ENCODE measurements at places on chromosomes 2 and 18.

- H3K27ac ChIP-seq = peak overlapping the region; percentile 90
- no peak for ATAC-seq
- peaks cover 57% of the 10 kb centered on the region for H3K36me3 ChIP-seq
- H3K27me3 ChIP-seq = no peaks in the 10 kb centered on the region
These were observed 35.9 kb upstream of the HTR2B start for GRCh38 chr2:231160701-231161100.

GRCh38 chr2:236554629-236555282, 14.9 kb upstream of the ACKR3 start:
- no peak overlapping the region for H3K4me3 ChIP-seq
- peaks cover 7% of the 10 kb centered on the region for H3K36me3 ChIP-seq
- H3K27ac ChIP-seq = no peak overlapping the region
- H3K4me1 ChIP-seq = peaks cover 66% of the 10 kb centered on the region
- H3K27me3 ChIP-seq = no peaks in the 10 kb centered on the region

GRCh38 chr2:237486819-237487448, at the start of gene MLPH:
MLPH (plus strand) TSS chr2:237487251; CDS start chr2:237493427, 6,176 bp downstream.
- no peaks in the 10 kb centered on the region for H3K36me3 ChIP-seq
- no peak for ATAC-seq
- H3K27me3 ChIP-seq = peaks cover 73% of the 10 kb centered on the region
- H3K4me3 ChIP-seq = no peak within 1 kb of the TSS
- no peaks in the 10 kb centered on the region for H3K4me1 ChIP-seq

DNA sequence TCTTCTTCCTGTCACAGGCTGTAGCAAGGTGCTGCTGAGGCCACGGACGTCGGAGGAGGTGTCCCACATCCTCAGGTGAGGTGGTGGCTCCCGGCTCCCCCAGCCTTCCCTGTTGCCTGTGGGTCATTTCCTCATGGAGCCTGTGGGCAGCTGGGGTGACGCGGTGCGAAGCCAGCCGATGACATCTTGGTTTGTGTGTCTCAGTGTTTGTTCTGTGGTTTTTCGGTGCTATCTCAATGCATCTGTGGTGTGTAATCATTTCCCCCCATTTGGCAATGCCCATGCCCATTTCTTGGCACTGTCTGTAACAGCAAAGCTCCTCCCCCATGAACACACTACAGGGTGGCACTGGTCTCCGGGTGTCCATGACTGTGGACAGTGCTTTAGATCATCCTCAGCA, 6.6 kb downstream of the D2HGDH start:
- H3K4me1 ChIP-seq = peaks cover 34% of the 10 kb centered on the region
- no peak overlapping the region for H3K4me3 ChIP-seq
- no peaks in the 10 kb centered on the region for H3K27me3 ChIP-seq
- no peak for ATAC-seq
- H3K36me3 ChIP-seq = peaks cover 48% of the 10 kb centered on the region

- no peak overlapping the region for H3K4me3 ChIP-seq
- H3K27me3 ChIP-seq = peaks cover 16% of the 10 kb centered on the region
- no peaks in the 10 kb centered on the region for H3K4me1 ChIP-seq
- H3K36me3 ChIP-seq = no peaks in the 10 kb centered on the region
These were observed 591.0 kb downstream of the EPHA4 start for GRCh38 chr2:220980966-220981675.

DNA sequence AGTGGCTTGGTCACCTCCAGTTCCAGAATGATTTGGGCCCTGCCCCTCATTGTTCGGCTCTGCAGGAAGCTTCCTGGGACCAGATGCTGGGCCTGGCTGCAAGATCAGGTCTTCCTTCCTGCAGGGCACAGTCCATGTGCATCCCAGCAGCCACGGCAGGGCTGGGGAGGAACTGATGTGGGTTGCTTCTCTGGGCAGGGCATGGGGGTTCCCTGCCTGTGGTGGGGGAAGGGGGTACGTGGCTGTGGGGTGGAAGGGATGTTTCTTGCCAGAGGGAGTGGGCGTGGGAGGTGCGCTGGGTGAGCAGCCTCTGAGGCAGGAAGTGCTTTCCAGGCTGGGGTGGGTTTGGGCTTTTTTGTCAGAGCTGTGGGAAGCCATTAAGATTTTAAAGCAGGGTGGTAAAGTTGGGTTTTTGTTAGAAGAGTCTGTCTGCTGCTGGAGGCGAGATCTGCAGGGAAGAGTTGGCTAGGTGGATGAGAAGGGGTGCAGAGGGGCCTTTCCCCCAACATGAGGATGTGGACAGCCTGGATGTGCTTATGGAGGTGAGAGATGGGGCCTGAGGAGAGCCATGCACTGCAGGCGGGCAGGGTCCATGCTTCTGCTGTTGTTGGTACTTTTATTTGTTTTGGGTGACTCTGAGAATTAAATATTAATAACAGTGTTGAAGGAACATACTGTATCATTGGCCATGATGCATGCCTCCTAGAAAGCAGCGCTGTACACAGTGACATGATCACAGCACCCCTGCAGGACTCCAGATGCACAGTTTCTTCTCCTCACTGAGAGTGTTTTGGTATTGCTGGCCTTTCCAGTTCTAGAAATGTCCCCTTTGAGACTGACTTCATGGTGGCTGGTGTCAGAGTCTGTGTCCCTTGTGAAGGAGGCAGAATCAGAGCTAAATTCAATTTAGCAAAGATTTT, 45.3 kb downstream of the DGKD start:
- H3K27ac ChIP-seq = peak overlapping the region; percentile 79
- ATAC-seq = peak; percentile 39
- no peak overlapping the region for H3K4me3 ChIP-seq
- H3K4me1 ChIP-seq = peaks cover 36% of the 10 kb centered on the region
- H3K36me3 ChIP-seq = peaks cover 57% of the 10 kb centered on the region

GRCh38 chr2:150415022-150415421, 72.4 kb downstream of the RND3 start:
- H3K27ac ChIP-seq = no peak overlapping the region
- no peaks in the 10 kb centered on the region for H3K36me3 ChIP-seq
- H3K4me3 ChIP-seq = no peak overlapping the region
- ATAC-seq = no peak
- no peaks in the 10 kb centered on the region for H3K27me3 ChIP-seq
- no peaks in the 10 kb centered on the region for H3K4me1 ChIP-seq

- H3K36me3 ChIP-seq = peaks cover 37% of the 10 kb centered on the region
- no peaks in the 10 kb centered on the region for H3K27me3 ChIP-seq
- H3K4me3 ChIP-seq = no peak overlapping the region
These were observed 17.0 kb downstream of the SP3 start for GRCh38 chr2:173948198-173948597.

DNA sequence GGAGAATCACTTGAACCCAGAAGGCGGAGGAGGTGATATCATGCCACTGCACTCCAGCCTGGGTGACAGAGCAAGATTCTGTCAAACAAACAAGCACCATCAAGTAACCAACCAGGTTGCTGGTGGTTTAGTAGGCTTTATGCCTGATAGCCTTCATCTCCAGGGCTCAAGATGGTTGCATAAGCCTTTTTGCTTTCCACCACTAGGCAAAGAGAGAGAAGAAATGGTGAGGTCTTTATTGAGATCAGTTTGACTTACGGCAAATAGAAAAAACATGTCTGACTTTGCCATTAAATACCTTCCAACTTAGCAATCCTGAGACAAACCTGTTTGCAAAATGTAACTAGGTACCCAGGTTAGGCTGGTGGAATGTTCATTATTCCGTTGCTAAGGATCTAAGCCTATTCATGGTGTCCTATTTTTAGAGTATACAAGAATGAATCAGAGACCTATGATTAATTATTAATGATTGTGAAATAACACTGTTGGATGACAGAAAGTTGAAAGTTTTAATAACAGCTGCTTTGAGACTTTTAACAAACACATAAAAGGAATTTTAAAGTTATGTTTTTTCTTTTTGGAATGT, 53.5 kb upstream of the SLC38A11 start:
- no peaks in the 10 kb centered on the region for H3K36me3 ChIP-seq
- peaks cover 21% of the 10 kb centered on the region for H3K27me3 ChIP-seq
- no peak for ATAC-seq

GRCh38 chr2:25714740-25715139, 41.4 kb upstream of the DTNB start:
- peaks cover 19% of the 10 kb centered on the region for H3K4me1 ChIP-seq
- H3K4me3 ChIP-seq = no peak overlapping the region

GRCh38 chr2:46977280-46977665, 61.7 kb upstream of the MCFD2 start:
- H3K36me3 ChIP-seq = peaks cover 77% of the 10 kb centered on the region
- peaks cover 76% of the 10 kb centered on the region for H3K4me1 ChIP-seq
- H3K4me3 ChIP-seq = no peak overlapping the region
- ATAC-seq = no peak

- no peak overlapping the region for H3K4me3 ChIP-seq
- H3K27ac ChIP-seq = no peak overlapping the region
- H3K27me3 ChIP-seq = peaks cover 36% of the 10 kb centered on the region
- no peaks in the 10 kb centered on the region for H3K4me1 ChIP-seq
- no peak for ATAC-seq
- H3K36me3 ChIP-seq = no peaks in the 10 kb centered on the region
These were observed 82.5 kb downstream of the SEPTIN10 start for GRCh38 chr2:109531221-109531620.

DNA sequence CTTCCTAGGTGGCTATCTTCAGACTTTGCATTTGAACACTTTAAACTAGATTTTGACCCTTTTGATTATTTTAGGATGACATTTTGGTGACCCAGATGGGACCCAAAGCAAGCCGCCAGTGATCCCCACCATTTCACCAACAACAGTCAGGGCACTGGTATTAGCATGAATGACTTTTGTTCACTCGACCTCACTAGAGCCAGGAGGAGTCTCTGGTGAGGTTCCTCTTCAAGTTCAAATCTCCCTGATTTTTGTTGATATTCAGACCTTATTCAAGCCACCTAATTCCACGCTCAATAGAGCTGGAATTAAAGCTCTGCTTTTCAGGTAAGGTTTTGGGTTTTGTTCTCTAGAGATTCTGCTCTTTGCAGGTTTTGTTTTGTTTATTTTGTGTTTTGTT, 202.3 kb downstream of the MREG start:
- peak overlapping the region; percentile 50 for H3K4me3 ChIP-seq
- no peaks in the 10 kb centered on the region for H3K36me3 ChIP-seq
- H3K27me3 ChIP-seq = peaks cover under 1% of the 10 kb centered on the region
- peak; percentile 50 for ATAC-seq
- H3K4me1 ChIP-seq = peaks cover 32% of the 10 kb centered on the region
- peak overlapping the region; percentile 56 for H3K27ac ChIP-seq

- peak overlapping the region; percentile 13 for H3K27ac ChIP-seq
- H3K36me3 ChIP-seq = no peaks in the 10 kb centered on the region
- H3K4me1 ChIP-seq = peaks cover 19% of the 10 kb centered on the region
- H3K4me3 ChIP-seq = no peak overlapping the region
These were observed 119.9 kb upstream of the NDUFV2 start for GRCh38 chr18:8982416-8983183.

GRCh38 chr18:29164993-29165599, 988.2 kb upstream of the CDH2 start:
- no peaks in the 10 kb centered on the region for H3K4me1 ChIP-seq
- H3K27ac ChIP-seq = no peak overlapping the region
- ATAC-seq = no peak
- H3K27me3 ChIP-seq = no peaks in the 10 kb centered on the region
- H3K36me3 ChIP-seq = no peaks in the 10 kb centered on the region
- no peak overlapping the region for H3K4me3 ChIP-seq

- H3K4me1 ChIP-seq = peaks cover 42% of the 10 kb centered on the region
These were observed 52.3 kb upstream of the SPAG16 start for GRCh38 chr2:213231966-213232365.

- no peaks in the 10 kb centered on the region for H3K4me1 ChIP-seq
- peaks cover 60% of the 10 kb centered on the region for H3K27me3 ChIP-seq
- no peak overlapping the region for H3K27ac ChIP-seq
- ATAC-seq = no peak
- H3K4me3 ChIP-seq = no peak overlapping the region
- H3K36me3 ChIP-seq = no peaks in the 10 kb centered on the region
These were observed 61.6 kb upstream of the SNTG2 start for GRCh38 chr2:888906-889566.

- H3K27ac ChIP-seq = peak overlapping the region; percentile 99
- peaks cover 51% of the 10 kb centered on the region for H3K4me1 ChIP-seq
- peaks cover 41% of the 10 kb centered on the region for H3K36me3 ChIP-seq
- peak overlapping the region; percentile 8 for H3K4me3 ChIP-seq
- H3K27me3 ChIP-seq = no peaks in the 10 kb centered on the region
These were observed 3.7 kb downstream of the RNF138 start for GRCh38 chr18:32095192-32095899.

DNA sequence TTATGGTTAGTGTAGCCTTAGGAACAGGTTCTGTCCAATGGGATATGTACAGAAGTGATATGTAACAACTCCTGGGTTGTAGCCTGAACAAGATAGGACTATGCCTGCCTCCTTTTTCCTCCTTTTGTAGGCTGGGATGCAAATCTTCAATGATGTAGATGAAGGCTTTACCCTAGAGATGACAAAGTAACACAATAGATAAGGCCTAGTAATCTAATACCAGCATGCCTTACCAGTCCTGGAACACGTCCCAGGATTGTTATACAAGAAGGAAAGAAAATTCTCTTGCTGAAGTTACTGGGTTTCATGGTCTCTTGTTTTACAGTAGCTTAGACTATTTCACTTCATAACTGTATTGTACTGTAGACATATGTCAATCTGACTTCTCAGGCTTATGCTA, 192.1 kb downstream of the OTX1 start:
- peaks cover 29% of the 10 kb centered on the region for H3K36me3 ChIP-seq
- no peaks in the 10 kb centered on the region for H3K4me1 ChIP-seq
- ATAC-seq = no peak

- no peak overlapping the region for H3K27ac ChIP-seq
- peaks cover 7% of the 10 kb centered on the region for H3K27me3 ChIP-seq
- no peak overlapping the region for H3K4me3 ChIP-seq
- H3K4me1 ChIP-seq = no peaks in the 10 kb centered on the region
- no peaks in the 10 kb centered on the region for H3K36me3 ChIP-seq
- no peak for ATAC-seq
These were observed 149.4 kb upstream of the SMAD2 start for GRCh38 chr18:48079885-48080284.

DNA sequence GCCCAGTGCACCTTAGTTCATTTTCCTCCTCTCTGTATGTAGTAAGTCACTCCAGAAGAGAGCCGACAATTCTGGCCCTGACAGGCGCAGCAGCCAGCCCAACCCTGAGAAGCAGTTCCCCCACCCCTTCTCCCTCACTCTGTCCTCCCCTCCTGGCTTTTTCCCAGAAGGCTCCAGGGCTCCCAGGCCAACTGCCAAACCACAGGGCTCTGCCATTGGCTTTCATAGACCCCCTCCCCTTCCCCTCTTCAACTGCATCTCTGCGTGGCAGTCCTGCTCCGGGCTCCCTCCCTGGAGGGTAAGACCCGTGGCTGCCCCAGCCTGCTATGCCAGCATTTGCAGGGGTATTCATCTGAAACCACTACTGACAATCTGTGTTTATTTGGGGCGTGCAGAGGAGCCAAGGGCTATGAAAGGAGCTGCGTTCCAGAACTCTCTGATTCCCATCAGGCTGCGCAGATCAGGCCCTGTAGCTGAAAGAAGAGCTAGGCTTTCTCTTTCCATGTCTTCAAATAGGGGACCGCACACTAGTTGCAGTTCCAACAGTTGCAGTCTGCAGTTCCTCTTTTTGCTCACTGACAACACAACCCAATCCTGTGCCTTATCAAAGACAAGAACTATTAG, 388.6 kb upstream of the TNP1 start:
- H3K4me3 ChIP-seq = no peak overlapping the region
- H3K27ac ChIP-seq = no peak overlapping the region
- ATAC-seq = peak; percentile 73
- H3K4me1 ChIP-seq = no peaks in the 10 kb centered on the region
- H3K27me3 ChIP-seq = peaks cover 19% of the 10 kb centered on the region
- H3K36me3 ChIP-seq = no peaks in the 10 kb centered on the region

GRCh38 chr18:10685484-10685883, 159.7 kb downstream of the NAPG start:
- ATAC-seq = peak; percentile 21
- H3K27ac ChIP-seq = no peak overlapping the region
- H3K4me3 ChIP-seq = no peak overlapping the region
- peaks cover 6% of the 10 kb centered on the region for H3K27me3 ChIP-seq

- ATAC-seq = no peak
- H3K4me1 ChIP-seq = peaks cover under 1% of the 10 kb centered on the region
- no peak overlapping the region for H3K27ac ChIP-seq
- H3K4me3 ChIP-seq = no peak overlapping the region
- H3K27me3 ChIP-seq = no peaks in the 10 kb centered on the region
These were observed 558.2 kb upstream of the PIK3C3 start for GRCh38 chr18:41396861-41397260.

Data from stimulated activated memory B cell treated with anti-CD40 and anti-IgM and Interleukin-4, amounts not matched to agents 10 μg/mL and 1 μg/mL and 100 μg/mL, for 72 hours (primary cell).